ENCODE measurements at places on chromosomes 6 and 20. TPM values are rescaled to one million over a fixed set of nuclear protein-coding genes. Genes with fewer than 3 reads are reported as not detected.

GRCh38 chr6:156065849-156066248 is 610.2 kb upstream of the NOX3 start:
- no peaks in the 10 kb centered on the region for H3K36me3 ChIP-seq
- no peak overlapping the region for H3K4me3 ChIP-seq
- no peaks in the 10 kb centered on the region for H3K27me3 ChIP-seq
- no peaks in the 10 kb centered on the region for H3K4me1 ChIP-seq
- no peak overlapping the region for H3K27ac ChIP-seq
- DNase-seq, result no peak

DNA sequence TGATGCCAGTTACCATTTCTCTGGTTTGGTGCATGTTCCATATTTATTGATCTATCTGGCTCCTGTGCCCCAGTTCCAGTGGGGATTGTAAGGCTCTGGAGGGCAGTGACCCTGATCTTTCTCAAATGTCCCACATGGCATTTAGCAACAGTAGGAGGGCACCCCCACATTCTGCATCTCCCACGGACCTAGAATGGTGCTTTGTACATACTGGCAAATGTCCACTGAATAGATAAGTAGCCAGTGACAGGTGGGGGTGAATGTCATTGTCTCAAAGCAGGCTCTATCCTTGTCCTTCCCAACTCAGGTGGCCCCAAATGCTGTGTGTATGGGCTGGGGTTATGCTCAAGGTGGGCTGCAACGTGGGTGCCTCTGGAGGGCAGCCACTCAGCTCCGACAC is 84.2 kb downstream of the TMEM242 start:
- no peaks in the 10 kb centered on the region for H3K36me3 ChIP-seq
- no peak overlapping the region for H3K4me3 ChIP-seq
- H3K4me1 ChIP-seq, result peaks cover 11% of the 10 kb centered on the region
- H3K27me3 ChIP-seq, result peaks cover 33% of the 10 kb centered on the region

DNA sequence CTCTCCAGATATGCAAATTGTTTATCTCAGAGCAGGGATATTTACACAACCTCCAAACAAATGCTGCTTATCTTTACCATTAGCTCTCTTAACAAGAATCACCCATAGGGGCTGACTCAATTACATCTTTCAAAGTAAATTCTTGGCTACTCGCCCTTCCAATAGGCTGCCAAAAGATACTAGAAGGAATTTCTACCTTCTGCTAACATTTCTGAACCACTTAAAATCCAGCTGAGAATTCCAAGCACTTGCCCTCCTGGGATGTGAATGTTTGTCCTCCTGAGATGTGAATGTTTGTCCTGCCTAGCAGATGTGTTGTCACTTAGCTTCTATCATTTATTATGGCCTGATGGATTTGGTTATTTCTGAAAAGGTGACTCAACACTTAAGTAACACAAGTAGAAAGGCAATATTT is 388.0 kb downstream of the GJA1 start:
- no peak for DNase-seq
- H3K27me3 ChIP-seq, result no peaks in the 10 kb centered on the region
- no peak overlapping the region for H3K4me3 ChIP-seq
- no peaks in the 10 kb centered on the region for H3K4me1 ChIP-seq
- no peak overlapping the region for H3K27ac ChIP-seq

RIMS4 gene
- not detected for polyA plus RNA-seq

MRPL2 gene
- 59.5 TPM for polyA plus RNA-seq

GRCh38 chr20:45128099-45128498 is 3.8 kb upstream of the WFDC12 start:
- peaks cover 15% of the 10 kb centered on the region for H3K27me3 ChIP-seq
- H3K27ac ChIP-seq, result no peak overlapping the region
- H3K4me3 ChIP-seq, result no peak overlapping the region
- H3K36me3 ChIP-seq, result no peaks in the 10 kb centered on the region
- no peaks in the 10 kb centered on the region for H3K4me1 ChIP-seq
- DNase-seq, result no peak

DNA sequence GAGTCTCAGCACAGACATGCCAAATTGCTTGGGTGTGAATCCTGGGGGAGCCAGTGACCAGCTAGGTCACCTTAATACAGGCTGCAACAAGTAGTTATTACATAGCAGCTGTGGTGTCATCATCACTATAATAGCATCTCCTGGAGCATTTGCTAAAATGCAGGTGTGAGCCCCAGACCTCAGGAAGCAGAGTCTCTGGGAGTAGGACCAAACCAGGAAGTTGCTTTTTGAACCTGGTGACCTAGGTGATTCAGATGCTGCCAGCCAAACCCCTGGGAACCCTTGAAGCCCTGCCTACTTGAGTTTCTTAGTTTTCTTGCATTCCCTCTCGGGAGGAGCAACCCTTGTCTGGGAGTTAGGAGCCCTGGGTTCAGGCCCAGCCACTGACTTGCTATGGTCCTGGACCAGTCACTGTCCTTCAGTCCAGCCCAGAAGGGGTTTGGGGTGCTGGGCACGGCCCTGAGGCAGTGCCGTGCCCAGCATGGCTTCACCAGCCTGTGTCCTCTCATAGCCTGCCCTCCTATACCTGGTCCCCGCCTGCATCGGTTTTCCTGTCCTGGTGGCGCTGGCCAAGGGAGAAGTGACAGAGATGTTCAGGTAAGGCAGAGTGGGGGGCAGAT is 39.3 kb upstream of the ID1 start:
- H3K4me3 ChIP-seq, result no peak overlapping the region
- H3K36me3 ChIP-seq, result peaks cover 9% of the 10 kb centered on the region
- H3K27me3 ChIP-seq, result no peaks in the 10 kb centered on the region
- DNase-seq, result no peak
- no peak overlapping the region for H3K27ac ChIP-seq

KHDC1 gene
- 0.84 TPM for polyA plus RNA-seq

DNA sequence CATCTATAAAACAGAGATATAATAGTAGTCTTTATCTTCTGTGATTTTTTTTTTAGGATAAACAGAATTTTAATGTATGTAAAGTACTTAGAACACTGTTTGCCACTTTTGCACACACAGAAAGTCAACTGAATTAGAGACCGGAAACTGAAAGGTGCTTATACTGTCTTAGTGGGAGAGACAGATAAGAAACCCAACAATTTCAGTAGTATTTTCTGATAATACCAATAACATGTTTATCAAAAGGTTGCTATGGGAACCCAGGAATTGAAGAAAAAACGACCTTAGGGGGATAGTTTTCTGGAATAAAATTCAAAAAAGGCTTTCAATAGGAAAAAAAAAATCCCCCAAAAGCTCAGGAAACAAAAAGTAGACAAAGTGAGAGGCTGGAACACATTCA is 138.6 kb downstream of the BCKDHB start:
- no peaks in the 10 kb centered on the region for H3K4me1 ChIP-seq
- H3K4me3 ChIP-seq, result no peak overlapping the region
- H3K36me3 ChIP-seq, result peaks cover 10% of the 10 kb centered on the region
- no peaks in the 10 kb centered on the region for H3K27me3 ChIP-seq

OXT gene
- polyA plus RNA-seq, result 0.91 TPM

GRCh38 chr6:149545258-149545753 is 537 bp downstream of the PPIL4 start:
- peak overlapping the region; percentile 98 for H3K4me3 ChIP-seq

NKX2-4 gene
- polyA plus RNA-seq, result not detected

DNA sequence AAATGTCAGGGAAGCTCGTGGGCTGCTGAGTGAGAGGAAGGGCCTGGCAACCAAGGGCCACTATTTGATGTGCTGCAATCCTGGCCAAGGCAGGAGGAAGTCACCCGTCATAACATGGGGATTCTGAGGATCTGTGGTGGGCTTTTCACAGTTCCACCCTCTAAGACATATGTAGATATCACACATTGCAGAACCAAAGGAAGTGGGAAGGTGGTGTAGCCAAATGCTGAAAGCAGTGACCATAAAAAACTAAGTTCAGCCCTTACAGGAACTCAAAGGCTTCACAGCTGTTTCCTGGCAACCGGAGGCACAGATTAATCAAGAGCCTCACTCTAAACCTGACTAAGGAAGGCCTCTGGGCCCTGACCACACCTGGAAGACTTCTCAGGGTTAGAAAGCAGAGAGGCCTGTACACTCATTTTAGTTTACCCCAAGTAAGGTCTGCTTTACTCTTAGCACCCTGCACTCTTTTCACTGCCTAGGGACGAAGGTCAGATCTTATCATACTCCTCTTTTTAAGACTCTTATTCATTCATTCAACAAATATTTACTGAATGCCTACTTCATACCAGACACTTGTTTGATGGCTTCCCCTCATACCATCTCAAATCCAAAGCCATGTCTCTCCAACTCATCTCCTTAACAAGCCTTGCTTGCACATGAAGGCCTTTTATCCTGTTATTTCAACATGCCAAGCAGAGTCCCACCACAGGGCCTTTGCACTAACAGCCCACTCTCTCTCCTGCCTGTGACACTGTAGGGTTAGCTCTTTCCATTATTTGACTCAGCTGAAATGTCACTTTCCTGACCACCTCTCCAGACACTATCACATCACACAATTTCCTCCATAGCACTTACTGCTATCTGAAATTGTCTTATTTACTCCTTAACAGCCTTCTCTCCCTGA is 2.6 kb downstream of the UBE2V1 start:
- H3K36me3 ChIP-seq, result no peaks in the 10 kb centered on the region
- DNase-seq, result no peak
- no peaks in the 10 kb centered on the region for H3K27me3 ChIP-seq
- H3K4me1 ChIP-seq, result peaks cover 92% of the 10 kb centered on the region

ISM1 gene
- 0.15 TPM for polyA plus RNA-seq

GRCh38 chr20:25270829-25271251 is 23.0 kb downstream of the PYGB start:
- no peak overlapping the region for H3K4me3 ChIP-seq
- H3K4me1 ChIP-seq, result peaks cover 12% of the 10 kb centered on the region
- no peak overlapping the region for H3K27ac ChIP-seq
- no peaks in the 10 kb centered on the region for H3K27me3 ChIP-seq

OLIG3 gene
- polyA plus RNA-seq, result not detected

- no peak overlapping the region for H3K27ac ChIP-seq
- H3K4me3 ChIP-seq, result no peak overlapping the region
- no peak for DNase-seq
These were observed 340.0 kb downstream of the ADGRB3 start for GRCh38 chr6:68975064-68975463.

CYP24A1 gene
- not detected for polyA plus RNA-seq

CLIC5 gene
- 0.42 TPM for polyA plus RNA-seq

DNA sequence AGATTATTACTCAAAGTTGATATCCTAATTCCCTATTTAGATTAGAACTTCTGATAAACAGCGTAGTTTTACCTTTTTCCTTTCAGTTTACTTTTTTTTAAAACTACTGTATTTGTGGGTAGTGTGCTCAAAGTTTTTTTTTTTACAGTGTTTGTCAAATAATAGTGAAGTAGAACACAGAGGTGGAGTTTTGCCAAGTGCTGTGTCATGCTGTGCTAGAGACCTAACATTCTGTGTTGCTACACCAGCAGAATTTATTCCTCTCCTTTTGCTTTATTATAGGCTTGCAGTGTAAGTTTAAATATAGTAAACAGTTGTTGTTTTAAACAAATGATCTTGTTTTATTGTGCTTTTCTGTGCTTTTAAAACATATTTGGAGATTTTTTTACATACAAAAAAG is 125.4 kb downstream of the HIVEP1 start:
- H3K4me3 ChIP-seq, result no peak overlapping the region
- peaks cover 16% of the 10 kb centered on the region for H3K36me3 ChIP-seq
- no peak for DNase-seq
- H3K4me1 ChIP-seq, result peaks cover 22% of the 10 kb centered on the region

- DNase-seq, result no peak
- H3K4me3 ChIP-seq, result no peak overlapping the region
- peaks cover 3% of the 10 kb centered on the region for H3K27me3 ChIP-seq
- H3K27ac ChIP-seq, result no peak overlapping the region
These were observed 30.5 kb downstream of the CNR1 start for GRCh38 chr6:88135578-88136114.

GRCh38 chr6:29596381-29596900 is 11.5 kb downstream of the OR2H2 start:
- peaks cover 5% of the 10 kb centered on the region for H3K27me3 ChIP-seq
- H3K4me1 ChIP-seq, result no peaks in the 10 kb centered on the region
- H3K4me3 ChIP-seq, result no peak overlapping the region

GRCh38 chr20:45968081-45968671 is 3.8 kb downstream of the ZNF335 start:
- H3K27me3 ChIP-seq, result peaks cover 5% of the 10 kb centered on the region
- no peak overlapping the region for H3K4me3 ChIP-seq
- H3K4me1 ChIP-seq, result peaks cover 25% of the 10 kb centered on the region
- H3K27ac ChIP-seq, result peak overlapping the region; percentile 18
- peaks cover 50% of the 10 kb centered on the region for H3K36me3 ChIP-seq
- no peak for DNase-seq

GRCh38 chr6:26412228-26412627 is 10.2 kb downstream of the BTN3A1 start:
- peak overlapping the region; percentile 77 for H3K27ac ChIP-seq
- H3K4me3 ChIP-seq, result no peak overlapping the region
- H3K36me3 ChIP-seq, result peaks cover 34% of the 10 kb centered on the region
- H3K27me3 ChIP-seq, result no peaks in the 10 kb centered on the region
- peaks cover 37% of the 10 kb centered on the region for H3K4me1 ChIP-seq

DNA sequence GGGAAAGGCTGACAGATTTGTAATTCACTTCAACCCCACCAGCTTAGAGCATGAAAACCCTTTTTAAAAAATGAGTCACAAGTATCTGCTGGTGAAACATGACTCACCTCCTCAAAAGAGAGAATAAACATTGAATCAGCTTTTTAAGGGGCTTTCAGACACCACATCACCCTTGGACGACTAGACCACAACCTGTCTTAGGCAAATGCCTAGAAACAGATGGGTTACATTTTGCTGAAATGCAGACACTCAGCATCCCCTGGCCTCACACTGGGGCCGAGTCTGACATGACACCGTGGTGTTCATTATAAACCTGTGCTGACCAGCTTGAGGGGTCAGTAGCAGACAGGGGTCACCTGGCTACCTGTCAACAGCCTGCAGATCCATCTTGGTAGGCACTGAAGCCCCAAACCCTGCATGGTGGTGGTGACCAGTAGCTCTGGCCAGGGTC is 175.3 kb upstream of the CST7 start:
- no peak overlapping the region for H3K4me3 ChIP-seq
- H3K4me1 ChIP-seq, result no peaks in the 10 kb centered on the region
- DNase-seq, result no peak
- no peaks in the 10 kb centered on the region for H3K36me3 ChIP-seq
- H3K27ac ChIP-seq, result no peak overlapping the region

DNA sequence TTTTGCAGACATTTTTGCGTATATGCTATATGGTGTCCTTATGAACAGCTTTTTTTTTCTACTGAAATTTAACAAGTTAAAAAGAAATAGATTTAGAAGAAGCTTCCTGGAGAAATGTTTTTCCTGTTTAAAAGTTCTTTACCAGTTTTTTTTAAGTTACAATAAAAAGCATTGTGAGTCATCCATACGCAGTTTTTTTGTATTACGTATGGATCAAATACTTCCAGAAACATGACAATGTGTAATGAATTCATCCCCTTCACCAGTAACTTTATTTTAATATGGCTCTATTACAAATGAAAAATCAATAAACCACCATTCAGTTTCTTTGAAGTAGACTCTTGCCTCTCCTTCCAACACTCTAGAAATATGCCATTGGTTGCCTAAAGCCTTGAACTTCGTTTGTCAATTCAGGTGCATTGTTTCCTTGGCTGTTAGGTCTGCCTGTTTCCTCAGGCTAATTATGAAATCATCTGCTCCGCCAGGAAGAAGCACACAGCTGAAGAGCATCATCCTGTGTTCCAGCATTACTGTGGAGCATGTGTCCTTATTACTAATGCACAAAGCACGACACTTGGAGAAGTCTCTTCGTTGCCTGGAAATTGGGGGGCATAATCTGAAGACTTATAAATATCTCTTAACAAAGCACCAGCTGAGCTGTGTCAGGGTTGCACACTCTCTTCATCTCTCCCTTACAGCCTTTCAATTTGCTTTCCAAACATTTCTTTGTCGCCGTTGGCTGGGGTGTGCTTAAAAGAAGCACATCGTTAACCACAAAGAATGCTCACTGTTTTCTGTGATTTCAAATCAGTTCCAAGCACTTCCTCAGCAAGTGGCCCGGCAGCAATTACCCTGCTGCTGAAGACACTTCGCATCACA is 9.6 kb downstream of the MOXD1 start:
- H3K4me3 ChIP-seq, result no peak overlapping the region
- H3K27ac ChIP-seq, result no peak overlapping the region
- no peaks in the 10 kb centered on the region for H3K4me1 ChIP-seq
- H3K27me3 ChIP-seq, result peaks cover 4% of the 10 kb centered on the region
